ENCODE measurements at places on chromosomes 5 and 9.

- DNase-seq: no peak
Measured at GRCh38 chr9:117963493-117964090, 259.4 kb downstream of the TLR4 start.

DNA sequence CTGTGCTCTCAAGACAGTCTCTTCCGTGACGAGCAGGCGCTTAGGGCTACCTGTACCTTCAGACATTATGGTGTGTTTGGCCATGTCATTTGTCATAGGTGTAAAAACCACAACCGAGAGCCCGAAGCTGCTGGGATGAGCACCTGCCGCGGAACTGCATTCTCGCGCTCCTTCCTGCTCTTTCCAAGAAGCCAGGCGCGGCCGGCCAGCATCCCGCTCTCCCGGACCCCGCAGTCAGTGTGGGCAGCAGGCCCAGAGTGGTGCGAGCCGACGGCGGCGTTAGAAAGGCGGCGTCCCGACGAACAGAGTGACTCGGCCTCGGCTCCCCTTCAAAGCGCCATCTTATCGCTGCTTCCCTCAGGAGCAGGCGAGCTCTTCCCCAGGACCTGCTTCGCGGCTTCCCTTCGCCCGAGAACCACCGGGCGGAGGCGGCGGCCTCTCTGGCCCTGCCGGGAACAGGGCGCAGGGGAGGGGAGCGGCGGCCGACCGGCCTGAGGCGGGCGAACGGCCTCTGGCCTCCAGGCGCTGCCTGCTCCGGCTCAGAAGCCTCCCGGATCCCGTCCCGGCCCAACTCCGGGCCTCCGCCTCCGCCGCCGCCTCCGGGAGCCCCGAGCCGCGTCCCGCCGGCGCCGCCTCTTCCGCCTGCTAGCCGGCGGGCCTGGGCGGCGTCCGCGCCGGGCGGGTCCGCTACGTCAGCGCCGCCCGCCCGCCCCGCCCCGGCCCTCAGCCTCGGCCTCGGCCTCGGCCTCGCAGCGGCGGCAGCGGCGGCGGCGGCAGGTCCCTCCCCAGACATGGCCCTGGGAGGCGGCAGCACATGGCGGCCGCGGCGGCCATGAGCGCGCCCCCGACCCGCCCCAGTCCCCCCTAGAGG lies at the start of gene FAM120A:
FAM120A (plus strand) TSS at position 741 of the 871 bp plus-strand sequence. CDS start 231 bp downstream, outside the sequence.
- DNase-seq: peak; percentile 55

- no peak for DNase-seq
Measured at GRCh38 chr5:93150311-93151012, 430.6 kb downstream of the NR2F1-AS1 start.

- DNase-seq: no peak
Measured at GRCh38 chr9:38343037-38343436, 49.5 kb upstream of the ALDH1B1 start.

GRCh38 chr9:137278061-137278701 lies 655 bp downstream of the TOR4A start:
- DNase-seq: no peak

DNA sequence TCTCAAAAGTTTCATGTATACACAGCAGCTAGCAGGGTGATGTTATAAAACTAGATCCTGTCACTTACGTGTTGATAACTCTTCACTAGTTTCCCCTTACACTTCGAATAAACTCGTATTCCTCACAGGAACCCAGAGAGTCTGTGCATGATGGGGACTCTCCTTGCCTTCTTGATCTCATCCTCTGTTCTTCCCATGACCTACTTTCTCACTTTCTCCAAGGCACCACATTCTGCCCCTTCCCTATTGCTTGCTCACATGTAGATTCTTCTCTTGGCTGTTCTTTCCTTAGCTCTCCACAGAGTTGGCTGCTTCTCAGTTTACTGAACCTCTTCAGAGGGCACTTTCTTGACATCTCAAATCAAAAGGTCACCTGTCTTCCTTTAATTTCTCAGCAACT lies 1.2 kb upstream of the AOPEP start:
- DNase-seq: no peak

GRCh38 chr5:61306531-61307131 lies 25.4 kb upstream of the ZSWIM6 start:
- DNase-seq: no peak

DNA sequence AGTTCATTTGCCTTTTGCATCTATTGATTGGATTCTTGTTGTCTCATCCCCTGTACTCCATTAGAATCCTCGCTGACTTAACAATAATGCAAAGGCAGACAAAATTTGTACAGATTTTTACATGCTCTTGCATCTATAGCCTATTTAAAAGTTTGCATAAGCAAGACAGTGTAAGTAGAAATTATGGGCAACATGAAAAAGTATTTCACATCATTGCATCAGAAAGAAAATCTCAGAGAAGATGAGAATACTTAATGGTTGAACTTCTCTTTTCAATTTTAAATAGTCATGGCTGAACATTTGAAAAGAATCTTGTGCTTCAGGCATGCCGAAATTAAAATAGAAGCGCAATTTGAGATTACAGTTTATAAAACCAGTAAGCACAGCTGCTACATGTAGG lies 226.4 kb downstream of the EFNA5 start:
- DNase-seq: no peak

All from NCI-H2107 (cell line).